ENCODE measurements at places on chromosomes 12 and 14.

- no peak for DNase-seq
These were observed 140.4 kb downstream of the CHST11 start for GRCh38 chr12:104596898-104597843.

- no peak for DNase-seq
These were observed 35.8 kb downstream of the GRIN2B start for GRCh38 chr12:13945641-13946040.

GRCh38 chr12:31106101-31106803 is 32.6 kb downstream of the DDX11 start:
- no peak for DNase-seq

GRCh38 chr14:39060818-39061437 is 42.1 kb downstream of the SEC23A start:
- no peak for DNase-seq

GRCh38 chr12:114480337-114481199 is 74.6 kb upstream of the TBX5 start:
- no peak for DNase-seq

DNA sequence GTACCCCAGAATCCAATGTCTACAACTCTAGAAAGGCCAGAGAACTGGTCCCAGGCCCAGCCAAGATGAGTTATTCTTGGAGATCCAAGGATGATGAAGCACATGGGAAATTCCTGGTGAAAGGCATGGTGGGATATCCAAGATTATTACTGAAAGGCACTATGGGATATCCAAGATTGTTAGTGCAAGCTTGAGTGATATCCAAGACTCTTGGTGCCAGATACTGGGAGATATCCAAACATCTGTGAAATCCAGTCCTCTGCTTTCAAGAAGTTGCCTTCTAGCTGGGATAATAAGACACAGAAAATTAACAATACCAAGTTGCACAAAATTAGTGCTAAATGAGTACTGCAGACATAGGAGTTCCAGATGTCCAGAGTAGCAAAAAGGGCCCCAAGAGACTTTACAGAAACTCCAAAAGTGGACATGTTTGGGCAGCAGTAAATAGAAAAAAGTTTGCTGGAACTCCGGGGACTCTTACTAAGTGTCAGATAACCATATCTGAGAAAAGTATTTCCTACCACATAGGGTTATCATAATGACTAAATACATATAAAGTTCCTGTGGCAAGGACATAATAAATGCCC is 34.6 kb downstream of the PHLDA1 start:
- no peak for DNase-seq

GRCh38 chr14:29465095-29465494 is 462.6 kb downstream of the PRKD1 start:
- DNase-seq, result no peak

DNA sequence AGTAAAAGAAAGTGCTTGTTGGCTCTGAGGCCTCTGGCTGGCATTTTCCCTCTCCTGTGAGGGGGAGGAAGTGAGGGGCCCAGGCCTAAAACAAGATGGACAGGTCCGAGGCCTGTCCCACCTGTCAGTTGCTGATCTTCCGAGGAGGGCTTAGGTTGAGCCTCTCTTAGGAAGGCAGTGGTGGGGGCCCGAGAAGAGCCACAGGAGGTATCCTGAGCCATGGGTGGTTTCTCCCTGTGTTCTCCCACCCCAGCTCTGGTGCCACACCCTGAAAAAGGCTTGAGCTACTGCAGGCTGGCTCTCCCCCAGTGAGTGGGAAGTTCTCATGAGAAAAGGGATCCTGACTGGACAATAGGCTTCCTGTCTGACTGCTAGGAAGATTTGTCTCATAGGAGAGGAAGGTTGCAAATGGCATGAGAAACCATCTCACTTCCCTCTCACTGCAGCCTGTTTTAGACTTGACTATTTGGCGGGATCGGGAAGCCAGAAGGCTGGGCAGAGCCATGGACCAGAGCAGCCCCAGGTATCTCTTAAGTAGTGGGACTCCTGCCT is 72.1 kb upstream of the SRSF5 start:
- no peak for DNase-seq

DNA sequence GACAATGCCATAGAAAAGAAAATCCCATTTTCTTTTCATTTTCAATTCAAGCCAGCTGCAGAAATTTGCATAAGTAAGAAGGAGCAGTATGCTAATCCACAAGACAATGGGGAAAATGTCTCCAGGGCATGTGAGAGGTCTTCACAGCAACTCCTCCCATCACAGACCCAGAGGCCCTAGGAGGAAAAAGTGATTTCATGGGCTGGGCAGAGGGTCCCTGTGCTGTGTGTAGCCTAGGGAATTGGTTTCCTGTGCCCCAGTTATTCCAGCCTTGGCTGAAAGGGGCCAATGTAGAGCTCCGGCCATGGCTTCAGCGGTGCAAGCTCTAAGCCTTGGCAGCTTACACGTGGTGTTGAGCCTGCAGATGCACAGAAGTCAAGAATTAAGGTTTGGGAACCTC is 211.4 kb downstream of the CCDC59 start:
- no peak for DNase-seq

- no peak for DNase-seq
These were observed 23.0 kb downstream of the ATF7 start for GRCh38 chr12:53603196-53603595.

- no peak for DNase-seq
These were observed 4.7 kb downstream of the KLRK1 start for GRCh38 chr12:10385166-10385613.

DNA sequence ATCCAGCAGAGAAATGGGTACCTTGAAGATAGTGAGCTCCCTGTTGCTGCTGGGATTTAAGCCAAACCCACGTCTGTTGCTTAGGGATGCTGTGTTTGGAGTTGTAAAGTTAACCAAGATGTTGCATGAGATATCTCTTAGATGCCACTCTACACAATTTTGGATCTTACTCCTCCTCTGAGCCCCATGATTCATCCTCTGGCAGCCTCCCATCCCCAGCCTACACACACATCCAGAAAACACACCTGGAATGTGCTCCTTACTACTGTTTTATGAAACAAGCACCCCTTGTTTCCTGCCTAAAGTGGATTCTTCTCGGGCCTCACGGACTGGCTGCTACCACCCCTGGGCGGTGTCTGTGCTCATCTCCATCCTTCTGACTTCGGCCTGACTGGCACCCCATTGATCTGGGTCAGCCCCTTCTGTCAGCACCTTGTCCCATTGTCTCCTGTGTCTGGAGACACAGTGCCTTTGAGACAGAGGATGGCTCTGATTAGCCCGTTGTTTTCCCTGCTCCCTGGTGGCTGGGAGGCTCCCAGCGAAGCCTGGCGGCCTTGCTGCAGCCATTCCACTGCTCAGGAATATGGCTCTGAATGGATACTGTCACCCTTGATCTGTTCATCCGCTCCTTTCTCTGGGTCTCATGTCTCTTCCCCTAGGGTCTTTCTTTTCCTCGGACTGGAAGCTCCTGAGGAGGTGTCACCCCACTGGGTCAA is 24.3 kb downstream of the TSPAN9 start:
- DNase-seq, result no peak

GRCh38 chr12:22576473-22576872 is 32.1 kb upstream of the C2CD5 start:
- no peak for DNase-seq
